ENCODE measurements at places on chromosomes 4 and X.

DNA sequence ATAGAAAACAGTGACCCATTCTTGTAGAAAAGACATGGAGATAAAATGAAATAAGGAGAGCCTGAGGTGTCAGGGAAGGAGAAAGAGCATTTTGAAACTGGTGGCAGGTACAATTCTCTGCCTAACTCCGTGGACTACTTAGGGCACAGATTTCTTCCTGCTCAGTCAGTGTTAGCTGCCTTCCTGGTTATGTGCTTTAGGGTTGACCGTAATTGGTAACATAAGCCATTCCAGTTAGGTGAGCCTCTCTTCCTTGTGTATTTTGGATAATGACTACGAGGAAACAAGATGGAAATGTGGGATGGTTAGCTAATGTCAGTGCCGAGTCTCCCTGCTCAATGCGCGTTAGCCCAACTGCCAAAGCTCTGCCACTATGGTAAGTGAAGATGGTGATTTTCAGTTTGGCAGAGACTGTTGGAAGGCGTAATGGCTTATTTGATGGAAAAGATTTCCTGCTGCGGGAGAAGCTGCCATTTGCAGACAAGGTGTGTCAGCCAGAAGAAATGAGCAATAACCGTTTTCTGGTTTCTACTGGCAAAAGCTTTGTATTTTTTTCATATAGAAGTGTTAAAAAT is 174.1 kb downstream of the CBR4 start:
- no peak for DNase-seq

GRCh38 chrX:65586491-65586890 is 51.9 kb upstream of the LAS1L start:
- DNase-seq, result no peak

DNA sequence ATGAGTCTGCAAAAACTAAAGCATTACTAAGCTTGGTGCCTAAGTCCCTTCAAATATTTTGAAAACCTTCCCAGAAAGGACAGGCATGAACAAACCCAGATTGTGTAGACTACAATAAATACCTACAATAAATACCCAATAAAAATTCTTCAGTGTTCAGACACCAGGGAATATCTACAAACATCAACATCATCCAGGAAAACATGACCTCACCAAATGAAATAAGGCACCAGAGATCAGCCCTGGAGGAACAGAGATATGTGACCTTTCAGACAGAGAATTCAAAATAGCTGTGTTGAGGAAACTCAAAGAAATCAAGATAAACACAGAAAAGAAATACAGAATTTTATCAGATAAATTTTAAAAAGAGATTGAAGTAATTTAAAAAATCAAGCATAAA is 57.8 kb upstream of the NLRP2B start:
- no peak for DNase-seq

- DNase-seq, result no peak
Measured at GRCh38 chr4:140054861-140055260, 99.1 kb downstream of the MAML3 start.

GRCh38 chr4:183986971-183987946 is 82.2 kb downstream of the STOX2 start:
- no peak for DNase-seq

GRCh38 chrX:46340696-46341095 is 204.5 kb downstream of the ZNF674 start:
- DNase-seq, result no peak

DNA sequence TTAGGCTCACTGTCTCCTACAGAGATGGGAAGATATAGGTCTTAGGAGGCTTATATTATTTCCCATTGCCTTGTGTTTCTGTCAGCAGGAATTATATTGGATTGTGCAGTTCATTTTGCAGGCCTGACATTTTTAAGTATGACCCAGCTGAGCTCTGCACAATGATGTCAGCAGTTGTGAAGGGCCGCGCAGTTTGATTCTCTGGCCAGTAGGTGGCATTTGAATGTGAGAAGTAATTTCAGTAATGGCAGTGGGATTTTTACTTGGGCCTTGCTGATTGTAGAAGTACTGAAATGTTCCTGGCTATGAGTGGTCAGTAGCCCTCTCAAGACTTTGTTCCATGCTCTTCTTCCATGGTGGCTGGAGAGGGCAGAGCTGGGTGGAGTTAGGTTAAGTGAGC is 247.2 kb upstream of the MTMR8 start:
- no peak for DNase-seq

- DNase-seq, result no peak
Measured at GRCh38 chrX:2320580-2321327, 180.0 kb downstream of the DHRSX start.

DNA sequence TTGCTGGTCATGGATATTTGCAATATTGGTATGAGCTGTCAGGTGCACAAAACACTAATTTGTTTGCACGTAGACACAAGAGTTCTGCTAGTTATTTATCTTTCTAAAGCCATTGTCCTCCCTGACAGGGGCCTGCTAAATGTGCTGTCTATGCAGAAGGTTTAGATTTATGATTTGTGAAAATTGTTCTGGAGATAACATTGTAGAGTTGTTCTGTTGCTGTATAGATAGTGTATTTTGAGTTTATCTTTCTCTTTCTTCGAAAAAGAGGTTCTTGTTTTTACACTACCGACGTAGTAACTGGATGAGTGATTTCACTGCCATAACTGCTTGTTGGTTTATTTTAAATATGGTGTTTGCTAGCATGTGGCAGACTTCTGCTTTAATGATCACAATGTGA is 28.5 kb upstream of the FGG start:
- DNase-seq, result no peak

DNA sequence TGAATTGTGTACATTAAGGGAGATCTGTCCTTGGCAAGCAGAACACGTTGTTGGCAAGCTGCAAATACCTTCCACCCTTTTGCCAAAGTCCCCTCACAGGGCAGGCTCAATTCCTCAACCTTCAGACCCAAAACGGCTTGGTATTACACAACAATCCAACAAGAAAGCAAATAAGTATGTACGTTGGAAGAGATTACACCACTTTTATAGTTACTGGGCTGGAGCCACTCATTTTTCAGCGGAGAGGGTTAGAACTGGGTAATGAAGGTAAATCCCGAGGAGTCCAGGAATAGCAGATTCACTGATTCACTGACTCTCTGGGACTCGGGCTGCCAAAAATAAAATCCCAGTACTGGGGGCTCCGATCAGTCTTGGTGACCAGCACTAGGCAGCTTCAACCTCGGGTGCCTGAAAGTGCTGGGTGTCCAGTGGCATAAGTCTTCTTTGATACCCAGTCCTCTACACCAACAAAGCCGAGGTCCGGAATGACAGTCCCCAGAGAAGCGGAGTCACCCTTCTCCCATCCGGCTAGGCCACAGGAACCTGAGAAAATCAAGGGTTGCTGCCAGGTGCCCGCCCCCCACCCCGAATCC is 587 bp downstream of the TIMM8A start:
- DNase-seq, result no peak

DNA sequence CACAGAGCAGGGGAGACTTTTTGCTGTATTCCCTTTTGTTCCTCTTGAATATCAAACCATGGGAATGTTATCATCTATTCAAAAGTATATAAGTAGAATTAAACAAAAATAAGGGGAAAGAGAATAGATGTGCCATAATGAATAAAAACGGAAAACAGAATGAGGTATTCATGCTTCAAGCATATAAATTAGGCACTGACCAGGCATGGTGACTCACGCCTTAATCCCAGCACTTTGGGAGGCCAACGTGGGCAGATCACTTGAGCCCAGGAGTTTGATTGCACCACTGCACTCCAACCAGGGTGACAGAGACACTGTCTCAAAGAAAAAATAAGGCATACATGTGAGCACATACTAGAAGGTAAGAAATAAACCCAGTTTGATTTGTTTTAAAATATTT is 16.3 kb upstream of the NEUROG2 start:
- DNase-seq, result no peak

DNA sequence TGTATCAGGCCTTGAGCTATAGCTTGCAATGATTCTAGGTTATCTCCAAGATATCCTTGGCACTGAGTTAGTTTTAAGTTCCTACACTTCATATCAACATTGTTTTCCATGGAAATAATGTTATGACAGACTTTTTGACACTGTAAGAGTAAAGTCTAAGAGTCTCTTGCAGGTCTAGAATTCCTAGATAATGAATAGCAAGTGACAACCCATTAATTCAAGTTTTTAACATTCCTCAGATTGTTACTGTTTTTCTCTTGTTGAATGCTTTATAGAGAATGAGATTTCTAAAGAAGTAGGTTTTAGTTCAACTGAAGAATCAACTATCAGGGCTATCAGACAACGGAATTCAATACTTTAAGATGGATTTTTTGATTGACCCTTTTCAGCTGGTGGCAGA is 276.1 kb downstream of the PPP3CA start:
- no peak for DNase-seq

DNA sequence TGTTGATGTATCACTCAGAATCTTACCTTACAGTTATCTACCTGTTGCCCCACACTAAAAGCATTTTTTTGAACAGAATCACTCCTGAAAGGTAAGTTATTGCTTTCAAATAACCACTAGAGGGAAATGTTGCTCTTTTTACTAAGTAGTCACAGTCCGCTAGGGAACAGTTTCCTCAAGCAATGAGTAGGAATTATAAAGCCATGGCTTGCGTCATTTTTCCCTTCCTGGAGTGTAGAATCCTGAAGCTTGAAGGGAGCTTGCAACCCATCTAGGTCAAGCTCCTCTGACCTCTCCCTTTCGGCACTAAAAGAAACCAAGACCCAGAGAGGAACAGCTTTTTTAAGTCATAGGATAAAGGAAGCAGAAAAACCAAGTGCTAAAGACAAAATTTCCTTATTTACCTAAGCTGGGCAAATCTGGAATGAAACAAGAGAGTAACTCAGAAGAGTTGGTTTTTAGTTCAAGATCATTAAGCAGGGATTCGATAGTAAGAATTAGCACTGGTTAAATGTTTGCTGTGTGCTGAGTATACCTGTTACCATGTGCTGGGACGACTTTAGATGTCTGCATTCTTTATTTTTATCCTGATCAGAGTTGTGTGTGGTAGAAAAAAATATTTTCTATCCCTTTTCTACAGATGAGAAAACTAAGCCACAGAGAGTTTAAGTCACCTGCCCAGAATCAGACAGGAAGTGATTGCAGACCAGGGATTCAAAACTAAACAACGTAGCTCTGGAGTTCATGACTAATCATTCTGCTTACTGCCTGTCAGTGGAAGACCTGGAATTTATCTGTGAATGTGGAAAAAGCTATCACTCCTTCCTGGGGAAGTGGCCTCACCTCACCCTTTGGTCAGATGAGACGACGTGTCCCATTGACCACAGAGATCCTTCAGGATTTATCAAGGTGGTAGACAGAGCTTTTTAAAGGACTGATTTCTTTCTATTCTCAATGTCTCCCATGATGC is 631.5 kb downstream of the RAB28 start:
- DNase-seq, result no peak

- DNase-seq, result no peak
Measured at GRCh38 chr4:184849185-184849584, 23.4 kb upstream of the ACSL1 start.

DNA sequence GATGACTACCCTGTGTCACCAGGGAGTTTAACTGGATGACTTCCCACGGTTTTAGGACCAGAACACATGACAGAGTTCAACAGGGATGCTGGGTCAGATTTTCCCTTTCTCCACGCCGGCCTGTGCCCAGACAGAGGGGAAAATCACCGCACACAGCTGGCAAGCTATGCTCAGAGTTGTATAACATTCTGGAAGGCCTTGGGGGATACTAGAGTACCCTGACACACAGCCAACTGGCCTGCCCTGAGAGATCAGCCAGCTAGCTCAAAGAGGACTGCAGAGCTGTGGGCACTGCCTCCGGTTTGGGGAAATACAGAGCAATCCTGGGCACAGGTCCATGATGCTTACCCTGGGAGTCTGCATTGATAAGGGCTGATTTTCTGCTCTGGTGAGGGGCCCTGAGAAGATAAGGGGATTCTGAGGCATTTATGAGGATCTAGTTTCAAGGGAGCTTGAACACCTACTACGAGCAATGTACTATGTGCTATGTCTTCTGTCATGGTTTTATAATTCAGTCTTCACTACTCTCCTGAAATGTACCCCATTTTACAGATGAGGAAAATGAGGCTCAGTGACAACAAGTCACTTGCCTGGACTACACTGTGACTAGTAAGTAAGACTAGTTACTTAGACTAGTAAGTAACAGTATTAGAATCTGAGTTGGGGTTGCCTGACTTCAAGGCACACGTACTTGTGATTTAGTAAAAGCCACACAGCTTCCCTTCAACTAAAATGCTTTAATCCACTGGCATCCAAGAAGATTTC is 14.7 kb downstream of the C4orf54 start:
- no peak for DNase-seq

DNA sequence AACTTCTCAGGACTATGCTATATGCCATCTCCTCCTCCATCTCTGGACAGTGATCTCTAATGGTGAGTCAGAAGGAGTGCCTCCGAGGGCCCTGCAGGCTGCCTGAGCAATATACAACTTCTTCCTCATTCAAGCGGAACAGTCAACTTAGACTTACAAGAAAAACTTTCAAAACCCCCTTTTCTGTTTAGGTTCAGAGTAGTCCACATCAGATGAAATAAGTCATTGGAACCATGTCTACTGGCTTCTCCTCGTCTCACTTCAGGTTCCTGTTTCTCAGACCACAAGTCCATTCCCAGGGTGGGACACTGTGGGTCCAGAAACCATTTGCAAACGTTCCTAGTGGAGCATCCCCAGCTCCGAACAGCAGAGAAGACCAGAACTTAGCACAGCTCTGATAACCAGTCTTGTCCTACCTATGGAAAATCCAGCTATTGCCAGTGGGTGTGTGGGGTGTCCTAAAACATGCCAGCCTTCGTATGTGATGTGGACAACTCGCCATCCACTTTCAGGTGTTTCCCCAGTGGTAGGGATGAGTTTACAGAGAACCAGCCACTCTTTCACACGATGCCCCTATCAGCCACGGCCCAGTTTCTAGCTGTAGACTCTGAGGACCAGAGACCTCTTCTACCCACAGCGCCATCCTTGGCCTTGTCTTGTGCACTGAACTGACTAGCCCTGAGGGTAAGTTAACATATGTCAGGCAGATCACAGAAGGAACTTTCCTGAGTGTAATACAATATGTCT is 32.7 kb upstream of the NKRF start:
- DNase-seq, result no peak

DNA sequence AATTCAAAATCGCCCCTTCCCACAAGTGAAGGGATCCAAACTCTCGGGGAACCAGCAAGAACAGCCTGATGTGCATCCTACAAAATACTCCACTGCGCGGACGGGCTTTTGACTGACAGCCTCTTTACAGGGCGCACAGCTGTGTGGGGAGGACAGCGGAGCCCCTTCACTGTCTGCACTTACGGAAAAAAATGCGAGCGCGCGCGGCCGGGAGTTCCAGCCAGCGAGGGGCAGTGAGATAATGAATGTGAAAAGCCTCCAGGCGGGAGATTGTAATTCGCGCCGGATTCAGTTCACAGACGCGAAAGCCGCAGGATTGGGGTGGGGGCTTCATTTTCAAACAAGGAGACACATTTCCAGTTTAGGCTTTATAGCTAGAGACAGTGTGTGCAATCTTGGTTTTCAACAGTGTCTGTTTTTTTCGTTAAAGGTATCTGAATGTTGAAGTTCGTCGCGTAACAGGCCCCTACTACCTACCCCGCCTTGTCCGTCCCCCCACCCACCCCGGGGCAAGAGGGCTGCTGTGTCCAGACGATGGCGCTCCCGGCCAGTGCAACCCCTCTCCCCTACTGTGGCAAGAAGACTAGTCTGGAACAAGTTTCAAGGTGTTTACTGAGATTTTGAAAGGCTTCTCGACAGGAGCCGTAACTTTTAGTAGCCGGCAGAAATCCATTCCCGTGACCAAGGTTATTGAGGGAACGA is 1.7 kb upstream of the GPR50 start:
- no peak for DNase-seq

GRCh38 chrX:107325467-107325866 is 119.1 kb downstream of the DNAAF6 start:
- DNase-seq, result no peak

GRCh38 chr4:140774956-140775355 is 18.8 kb upstream of the TBC1D9 start:
- DNase-seq, result no peak

All from stimulated activated CD4-positive, alpha-beta T cell treated with anti-CD3 and anti-CD28 coated beads, Interleukin-15, amount 100 ng/mL, for 1 hour (primary cell).